ENCODE measurements at places on chromosomes 11 and 22.

DNA sequence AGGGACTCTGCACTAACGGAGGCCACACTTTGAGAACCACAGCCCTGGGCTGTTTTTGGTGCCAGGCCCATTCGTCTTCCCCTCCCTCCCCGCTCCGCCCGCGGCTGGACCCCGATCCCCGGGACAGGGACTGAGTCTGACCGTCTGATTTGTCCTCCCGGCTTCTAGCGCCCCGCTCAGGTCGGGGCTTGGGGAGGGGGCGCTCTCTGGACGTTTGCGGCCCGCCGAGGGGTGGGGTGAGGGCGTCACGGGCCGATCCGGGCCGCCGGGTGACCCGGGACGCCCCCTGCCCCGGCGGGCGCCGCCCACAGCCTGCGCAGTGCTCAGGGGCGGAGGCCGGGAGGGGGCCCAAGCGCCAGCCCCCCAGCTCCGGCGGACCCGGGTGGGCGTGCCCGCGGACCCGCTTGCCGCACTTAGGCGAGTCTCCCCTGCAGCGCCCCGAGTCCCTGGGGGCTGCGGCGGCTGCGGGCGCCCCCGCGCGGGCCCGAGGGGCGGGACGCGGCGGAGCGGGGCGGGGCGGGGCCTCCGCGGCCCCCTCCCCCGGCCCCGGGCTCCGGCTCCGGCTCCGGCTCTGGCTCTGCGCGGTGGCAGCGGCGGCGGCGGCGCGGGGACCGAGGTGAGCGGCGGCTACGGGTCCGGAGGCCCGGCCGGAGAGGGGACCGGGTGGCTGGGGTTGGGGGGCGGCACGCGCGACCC, 33.7 kb upstream of the PRR5 start:
- peak; percentile 37 for DNase-seq

DNA sequence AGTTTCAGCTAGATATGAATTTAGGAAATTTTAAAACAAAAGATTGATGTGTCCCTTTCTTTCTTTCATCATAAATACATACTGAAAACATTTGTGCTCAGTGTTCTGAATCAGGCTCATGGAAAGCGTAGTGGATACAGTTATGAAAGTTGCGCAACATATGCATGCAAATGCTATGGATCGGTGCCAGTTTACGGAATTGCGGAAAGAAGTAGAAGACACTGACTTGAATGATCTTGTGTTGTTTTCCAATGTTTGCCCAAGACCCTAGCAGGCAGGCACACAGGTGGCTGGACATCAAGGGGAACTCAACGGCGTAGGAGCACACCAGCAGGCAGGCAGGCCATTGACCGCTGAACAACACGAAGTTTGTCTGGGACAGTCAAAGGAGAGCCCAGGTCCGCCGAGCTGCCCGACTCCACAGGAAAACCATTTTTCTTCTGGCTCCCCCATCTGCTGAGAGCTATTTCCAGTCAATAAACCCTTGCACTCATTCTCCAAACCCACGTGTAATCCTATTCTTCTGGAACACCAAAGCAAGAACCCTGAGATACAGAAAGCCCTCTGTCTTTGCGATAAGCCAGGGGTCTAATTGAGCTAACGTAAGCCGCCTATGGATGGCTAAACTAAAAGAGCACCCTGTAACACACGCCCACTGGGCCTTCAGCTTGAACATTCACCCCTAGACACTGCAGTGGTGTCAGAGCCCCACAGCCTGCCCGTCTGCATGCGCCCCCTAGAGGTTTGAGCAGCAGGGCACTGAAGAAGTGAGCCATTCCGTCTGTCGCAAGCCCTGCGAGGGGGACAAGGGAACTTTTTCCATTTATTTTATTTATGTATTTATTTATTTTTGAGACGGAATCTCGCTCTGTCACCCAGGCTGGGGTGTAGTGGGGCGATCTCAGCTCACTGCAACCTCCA, 7.4 kb upstream of the BIRC3 start:
- DNase-seq, result peak; percentile 19

GRCh38 chr11:71151561-71151960, 100.8 kb downstream of the SHANK2 start:
- no peak for DNase-seq

DNA sequence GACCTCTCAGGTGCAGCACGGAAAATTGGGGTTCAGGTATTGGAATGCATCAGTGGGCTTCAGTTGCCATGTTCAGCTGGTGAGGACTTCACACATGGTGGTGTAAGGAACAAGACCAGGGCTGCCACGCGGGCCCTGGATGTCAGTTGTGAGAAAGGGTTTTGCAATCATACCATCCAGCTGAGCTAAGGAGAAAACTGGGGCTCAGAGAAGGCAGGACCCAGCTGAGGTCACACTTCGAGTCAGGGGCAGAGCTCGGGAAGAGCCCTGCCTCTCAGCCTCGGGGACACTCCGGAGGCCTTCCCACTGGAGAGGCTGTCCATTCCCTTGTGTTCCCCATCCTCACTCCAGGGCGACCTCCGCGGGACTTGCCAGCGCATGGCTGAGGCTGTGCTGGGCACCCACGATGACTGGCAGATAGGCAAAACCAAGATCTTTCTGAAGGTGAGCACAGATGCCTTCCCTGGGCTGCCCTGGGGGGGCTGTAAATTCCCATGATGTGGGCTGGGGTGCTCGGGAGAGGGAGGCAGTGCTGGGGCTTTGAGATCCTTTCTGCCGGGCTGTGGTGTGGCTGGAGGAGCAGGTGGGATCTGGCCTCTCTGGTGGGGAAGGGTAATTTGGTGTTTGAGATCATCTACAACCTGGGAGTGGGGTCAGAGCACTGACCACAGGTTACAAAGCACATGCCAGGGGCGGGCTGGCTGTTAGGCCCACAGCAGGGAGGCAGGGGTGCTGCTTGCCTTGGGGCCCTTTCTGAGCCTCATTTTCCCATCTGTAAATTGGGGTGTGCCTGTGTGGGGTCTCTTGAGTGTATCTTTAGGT, 47.2 kb downstream of the MYO7A start:
- peak; percentile 67 for DNase-seq

- DNase-seq, result peak; percentile 84
These were observed 133.6 kb upstream of the SESN3 start for GRCh38 chr11:95364324-95365295.

DNA sequence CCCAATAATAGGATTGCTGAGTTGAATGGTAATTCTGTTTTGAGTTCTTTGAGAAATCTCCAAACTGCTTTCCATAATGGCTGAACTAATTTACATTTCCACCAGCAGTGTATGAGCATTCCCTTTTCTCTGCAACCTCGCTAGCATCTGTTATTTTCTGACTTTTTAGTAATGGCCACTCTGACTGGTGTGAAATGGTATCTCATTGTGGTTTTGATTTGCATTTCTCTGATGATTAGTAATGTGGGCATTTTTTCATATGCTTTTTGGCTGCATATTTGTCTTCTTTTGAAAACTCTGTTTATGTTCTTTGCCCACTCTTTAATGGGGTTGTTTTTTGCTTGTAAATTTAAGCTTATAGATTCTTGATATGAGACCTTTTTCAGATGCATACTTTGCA, 97.4 kb downstream of the FDX1 start:
- DNase-seq, result no peak

DNA sequence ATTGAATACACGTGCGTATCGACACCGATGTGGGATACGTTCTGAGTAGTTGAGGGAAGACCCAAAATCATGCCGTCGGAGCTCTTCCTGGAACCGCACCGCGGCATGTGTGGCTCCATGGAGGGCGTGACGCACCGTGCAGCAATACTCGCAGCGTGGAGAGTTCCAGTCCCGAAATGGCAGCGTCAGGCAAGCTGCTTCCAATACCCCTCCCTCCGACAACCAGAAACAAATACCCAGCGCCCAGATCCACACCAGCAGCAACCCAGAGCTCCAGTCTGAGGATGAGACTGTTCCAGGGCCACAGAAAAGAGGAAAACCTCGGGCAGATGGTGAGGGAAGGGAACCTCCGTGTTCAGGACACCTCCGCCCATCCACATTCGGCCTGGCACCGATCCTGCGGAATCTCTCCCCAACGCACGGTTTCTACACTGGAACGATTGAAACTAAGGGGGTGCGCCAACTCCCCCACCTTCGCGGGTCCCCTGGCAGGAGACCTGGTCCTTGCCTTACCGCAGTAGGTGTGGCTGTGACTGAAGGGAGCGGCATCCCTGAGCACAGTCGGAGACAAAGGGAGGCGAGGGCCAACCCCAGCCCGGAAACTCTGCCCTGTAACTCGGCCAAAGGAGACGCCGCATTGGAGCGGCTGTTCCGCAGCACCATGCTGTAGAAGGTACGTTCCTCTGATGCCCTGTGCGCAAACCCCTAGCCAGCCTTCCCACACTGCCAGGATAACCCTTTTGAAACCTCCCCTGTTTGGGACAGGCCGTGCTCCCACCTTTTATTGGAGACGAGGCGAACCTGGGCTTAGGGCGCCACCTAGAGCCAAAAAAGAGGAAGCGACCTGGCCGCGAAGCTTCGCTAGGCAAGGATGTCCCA, 28.2 kb downstream of the DBX1 start:
- DNase-seq, result peak; percentile 46

DNA sequence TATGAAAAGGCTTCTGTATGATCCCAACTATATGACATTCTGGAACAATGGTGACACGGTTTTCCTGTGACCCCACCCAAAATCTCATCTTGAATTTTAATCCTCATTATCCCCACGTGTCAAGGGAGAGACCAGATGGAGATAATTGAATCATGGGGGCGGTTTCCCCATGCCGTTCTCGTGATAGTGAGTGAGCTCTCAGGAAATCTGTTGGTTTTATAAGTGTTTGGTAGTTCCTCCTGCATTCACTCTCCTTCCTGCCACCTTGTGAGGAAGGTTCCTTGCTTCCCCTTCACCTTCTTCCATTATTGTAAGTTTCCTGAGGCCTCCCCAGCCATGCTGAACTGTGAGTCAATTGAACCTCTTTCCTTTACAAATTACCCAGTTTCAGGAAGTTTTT, 53.1 kb upstream of the TSPAN18 start:
- peak; percentile 25 for DNase-seq

DNA sequence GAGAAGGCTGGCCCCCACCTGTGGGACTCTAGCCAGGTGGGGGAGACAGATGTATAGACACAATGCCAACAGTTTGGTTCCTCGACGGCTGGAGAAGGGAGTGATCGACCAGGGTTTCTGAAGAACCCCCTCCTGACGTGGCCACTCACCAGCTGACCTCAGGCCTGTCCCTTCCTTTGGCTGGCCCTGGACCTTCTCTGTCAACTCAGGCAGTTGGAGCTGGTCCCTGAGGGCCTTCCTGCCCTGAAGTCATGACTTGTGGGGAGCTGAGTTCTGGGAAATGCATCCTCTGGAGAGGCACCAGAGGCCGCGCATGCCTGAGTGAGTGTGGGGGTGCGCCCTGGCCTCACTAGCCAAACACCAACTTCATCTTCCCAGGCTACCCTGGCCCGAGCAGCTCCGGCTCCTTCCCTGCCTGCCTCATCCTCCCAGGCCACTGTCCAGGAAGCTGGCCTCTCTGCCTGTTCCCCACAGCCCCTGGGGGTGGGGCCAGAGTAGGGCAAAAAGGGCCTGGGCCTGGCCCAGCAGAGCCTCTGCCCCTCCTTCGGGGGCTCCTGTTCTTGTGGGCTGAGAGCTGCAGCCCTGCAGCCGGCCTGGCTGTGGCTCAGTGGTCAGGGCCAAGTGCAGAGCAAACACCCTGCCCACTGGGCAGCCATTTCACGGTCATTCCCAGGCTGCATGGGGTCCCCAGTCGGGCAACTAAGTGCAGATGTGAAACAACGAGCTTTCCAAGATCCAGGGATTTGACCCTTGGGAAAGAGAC, 23.6 kb downstream of the TXN2 start:
- peak; percentile 42 for DNase-seq

GRCh38 chr11:79331203-79331901, 109.5 kb downstream of the TENM4 start:
- DNase-seq, result no peak

- DNase-seq, result no peak
These were observed 28.2 kb downstream of the ANKRD42 start for GRCh38 chr11:83221694-83222093.

DNA sequence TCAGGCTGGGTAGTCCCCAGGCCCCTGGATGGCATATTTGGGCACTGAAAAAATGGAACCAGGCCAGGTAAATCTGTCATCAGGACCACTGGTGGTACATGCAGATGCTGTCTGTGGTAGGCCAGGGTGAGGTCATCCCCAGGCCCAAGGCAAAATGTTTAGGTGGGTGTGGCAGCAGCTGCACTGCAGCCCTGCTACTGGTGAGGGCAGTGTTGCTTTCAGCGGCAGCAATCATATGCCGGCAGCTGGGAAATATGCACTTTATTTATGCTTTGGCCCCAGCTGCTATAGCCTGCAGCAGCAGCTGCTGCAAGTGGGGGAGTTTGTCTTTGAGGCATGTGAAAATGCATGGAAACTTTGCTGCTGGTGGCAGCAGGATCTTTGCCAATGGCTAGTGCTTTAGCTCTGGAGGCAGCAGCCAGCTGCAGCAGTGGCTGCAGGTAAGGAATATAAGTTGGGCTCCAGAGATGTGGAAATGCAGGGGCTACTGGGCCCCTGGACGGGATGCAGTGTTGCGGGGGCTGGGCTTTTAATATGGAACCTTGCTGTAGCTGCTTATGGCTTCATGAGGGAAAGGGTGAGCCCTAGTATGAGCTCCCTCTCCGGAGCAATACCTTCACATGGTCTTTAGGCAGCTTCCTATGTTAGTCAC, 365.7 kb upstream of the CADM1 start:
- peak; percentile 18 for DNase-seq

- DNase-seq, result no peak
These were observed 11.0 kb upstream of the SPDYC start for GRCh38 chr11:65159012-65159411.

DNA sequence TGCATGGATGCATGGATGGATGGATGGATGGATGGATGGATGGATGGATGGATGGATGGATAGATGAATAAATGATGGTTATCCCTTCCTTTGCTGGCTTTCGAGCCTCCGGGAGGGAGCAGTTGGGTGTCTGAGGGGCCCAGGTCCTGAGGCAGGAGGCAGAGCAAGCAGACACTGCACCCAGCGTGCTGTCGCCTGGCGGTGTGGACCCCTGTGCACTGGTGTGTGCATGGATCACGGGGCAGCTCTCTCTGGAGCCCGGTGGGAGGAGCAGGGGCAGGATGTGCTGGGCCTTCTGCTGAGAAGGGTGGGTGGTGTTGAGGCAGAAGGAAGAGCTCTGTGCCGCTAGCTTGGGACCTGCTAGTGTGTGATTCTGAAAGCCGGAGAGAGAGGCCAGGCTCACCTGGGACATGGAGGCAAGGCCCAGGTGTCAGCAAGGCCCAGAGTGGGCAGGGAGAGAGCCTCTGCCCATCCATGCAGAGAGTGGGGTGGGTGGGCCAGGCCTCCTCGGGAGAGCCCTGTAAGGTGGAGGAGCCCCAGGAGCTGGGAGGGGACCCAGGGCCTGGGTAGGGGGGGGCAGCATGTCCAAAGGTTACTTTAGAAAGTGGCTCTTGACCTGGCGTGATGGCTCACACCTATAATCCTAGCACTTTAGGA, 254.4 kb downstream of the BRD1 start:
- DNase-seq, result no peak

Data from NB4 (cell line).